ENCODE measurements at places on chromosomes 1 and 21.

- DNase-seq: no peak
Measured at GRCh38 chr1:156705918-156706656, 704 bp upstream of the CRABP2 start.

- DNase-seq: no peak
Measured at GRCh38 chr1:15113146-15113545, 40.4 kb upstream of the TMEM51 start.

DNA sequence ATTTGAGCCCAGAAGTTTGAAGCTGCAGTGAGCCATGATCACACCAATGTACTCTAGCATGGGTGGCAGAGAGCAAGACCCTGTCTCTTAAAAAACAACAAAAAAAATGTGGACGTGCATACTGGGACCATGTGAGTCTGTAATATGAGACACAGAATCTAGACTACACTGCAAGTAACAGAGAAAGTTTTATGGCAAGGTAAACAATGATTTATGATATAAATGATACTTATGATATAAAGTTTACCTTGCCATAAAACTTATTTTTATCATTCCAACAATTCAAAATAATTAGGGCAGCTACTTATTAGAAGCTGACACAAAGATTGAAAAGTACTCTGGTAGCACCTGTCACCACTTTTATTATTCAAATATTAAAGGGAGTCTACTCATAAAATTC lies 34.7 kb downstream of the WDR26 start:
- DNase-seq: no peak

- no peak for DNase-seq
Measured at GRCh38 chr1:112888630-112889029, 67.4 kb downstream of the SLC16A1 start.

DNA sequence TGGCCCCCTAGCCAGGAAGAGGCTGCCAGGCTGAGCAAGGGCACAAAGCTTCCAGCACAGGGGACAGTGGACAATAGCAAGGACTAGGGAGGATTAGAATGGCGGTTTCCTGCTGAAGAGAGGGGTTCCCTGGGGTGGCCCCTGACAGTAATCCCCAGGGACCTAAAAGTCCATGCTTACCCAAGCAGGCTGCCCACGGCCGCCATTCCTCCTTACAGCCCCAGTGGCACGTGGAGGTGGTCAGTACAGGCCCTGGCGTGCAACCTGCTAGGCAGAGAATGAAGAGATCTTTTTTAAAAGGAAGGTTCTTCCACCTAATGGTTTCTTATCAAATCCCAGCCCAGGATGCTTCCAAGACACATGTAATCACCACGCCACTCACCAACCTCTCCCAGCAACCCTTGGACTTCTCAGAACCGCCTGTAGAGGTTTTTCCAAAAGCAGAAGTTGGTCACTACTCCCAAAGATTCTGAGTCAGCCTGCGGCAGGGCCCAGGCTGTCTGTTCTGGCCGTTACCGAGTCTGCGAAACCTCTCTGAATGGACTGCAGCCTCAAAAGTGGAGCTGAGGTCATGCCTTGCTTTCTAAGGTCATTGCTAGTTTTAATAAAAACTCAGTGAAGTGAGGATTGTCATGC lies 926 bp downstream of the MRPL55 start:
- DNase-seq: no peak

DNA sequence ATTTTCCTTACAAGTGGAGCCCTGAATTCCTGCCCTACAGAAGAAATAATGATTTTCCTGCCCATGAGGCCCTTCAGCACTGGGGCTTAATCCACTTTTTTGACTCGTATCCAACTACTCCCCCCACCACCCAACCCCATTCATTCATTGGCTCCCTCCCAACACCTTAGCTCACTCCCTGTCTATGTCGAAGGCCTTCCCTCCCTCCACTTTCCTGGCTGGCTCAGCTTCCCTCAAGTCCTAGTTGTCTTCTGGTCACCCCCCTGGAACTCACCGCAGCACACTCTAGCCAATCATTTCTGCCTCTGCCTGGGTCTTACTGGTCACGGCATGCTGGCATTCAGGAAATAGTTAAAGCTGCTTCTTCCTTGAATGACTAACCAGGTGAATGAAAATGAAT lies 118.9 kb downstream of the PGBD5 start:
- no peak for DNase-seq

DNA sequence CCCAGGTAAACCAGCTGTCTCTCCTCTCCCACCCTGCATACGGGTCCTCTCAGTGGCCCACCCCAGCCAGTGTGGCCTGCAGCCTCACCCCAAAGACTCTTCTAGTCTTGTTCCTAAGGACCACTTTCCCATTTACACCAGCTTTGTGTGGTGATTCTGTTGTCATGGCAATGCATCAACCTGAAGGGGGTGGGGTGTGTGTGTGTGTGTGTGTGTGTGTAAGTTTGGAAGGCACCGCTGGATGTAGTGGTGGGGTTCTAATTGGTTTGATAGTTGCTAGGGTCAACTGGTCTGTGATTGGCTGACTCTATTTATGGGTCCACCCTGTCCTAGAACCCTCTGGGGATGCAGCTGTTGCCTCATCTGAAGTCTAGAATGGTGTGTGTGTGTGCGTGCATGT lies 4.7 kb upstream of the CDK18 start:
- no peak for DNase-seq

DNA sequence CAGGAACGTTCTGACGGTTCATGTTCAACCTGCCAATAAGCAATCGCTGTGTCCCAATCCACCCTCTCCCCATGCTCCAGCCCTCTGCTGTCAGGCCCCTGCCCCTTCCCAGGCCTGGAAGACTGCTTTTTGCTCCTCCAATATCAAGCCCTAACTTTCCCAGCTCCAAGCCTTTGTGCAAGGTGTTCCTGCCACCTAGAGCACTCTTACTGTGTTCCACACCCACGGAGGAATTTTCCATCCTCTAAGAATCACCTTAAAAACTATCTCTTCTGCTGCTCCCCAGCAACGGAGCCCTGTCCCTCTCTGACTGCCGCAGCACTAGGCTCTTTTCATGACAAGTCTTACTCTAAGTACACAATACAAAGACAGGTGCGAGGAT lies 657.9 kb downstream of the AJAP1 start:
- no peak for DNase-seq

DNA sequence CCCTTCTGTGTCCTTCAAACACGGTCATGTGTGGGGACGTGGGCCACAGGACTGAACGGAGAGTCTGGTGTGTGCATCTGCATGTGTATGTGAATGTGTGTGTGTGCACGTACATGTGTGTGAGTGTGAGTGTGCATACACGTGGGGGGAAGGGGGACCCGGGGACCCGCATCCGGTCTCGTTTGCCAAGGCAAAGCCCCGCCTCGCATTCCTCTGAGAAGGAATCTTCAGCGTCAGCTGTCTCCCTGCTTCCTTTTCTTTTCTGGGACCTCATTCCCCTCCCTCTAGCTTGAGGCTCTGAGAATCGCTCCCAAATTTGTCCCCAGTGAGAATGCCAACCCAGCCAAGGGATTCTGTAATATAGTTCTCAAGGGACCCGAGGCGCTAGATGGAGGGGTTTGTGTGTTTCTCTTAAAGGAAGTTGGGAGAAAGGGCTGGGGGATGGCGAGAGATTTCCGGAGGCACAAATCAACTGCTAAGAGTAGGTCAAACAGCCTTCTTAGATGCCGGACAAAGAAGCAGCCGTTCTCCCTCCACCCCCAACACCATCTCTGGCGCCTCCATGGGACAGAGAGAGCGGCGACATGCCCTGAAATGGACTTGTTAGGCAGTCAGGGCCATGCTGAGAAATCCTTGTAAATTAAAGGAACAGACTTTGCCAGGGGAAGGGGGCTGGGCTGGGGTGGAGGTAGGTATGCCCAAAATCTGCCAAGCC lies 6.6 kb downstream of the IFFO2 start:
- DNase-seq: no peak

GRCh38 chr1:199751962-199752687 lies 275.4 kb upstream of the NR5A2 start:
- DNase-seq: no peak

DNA sequence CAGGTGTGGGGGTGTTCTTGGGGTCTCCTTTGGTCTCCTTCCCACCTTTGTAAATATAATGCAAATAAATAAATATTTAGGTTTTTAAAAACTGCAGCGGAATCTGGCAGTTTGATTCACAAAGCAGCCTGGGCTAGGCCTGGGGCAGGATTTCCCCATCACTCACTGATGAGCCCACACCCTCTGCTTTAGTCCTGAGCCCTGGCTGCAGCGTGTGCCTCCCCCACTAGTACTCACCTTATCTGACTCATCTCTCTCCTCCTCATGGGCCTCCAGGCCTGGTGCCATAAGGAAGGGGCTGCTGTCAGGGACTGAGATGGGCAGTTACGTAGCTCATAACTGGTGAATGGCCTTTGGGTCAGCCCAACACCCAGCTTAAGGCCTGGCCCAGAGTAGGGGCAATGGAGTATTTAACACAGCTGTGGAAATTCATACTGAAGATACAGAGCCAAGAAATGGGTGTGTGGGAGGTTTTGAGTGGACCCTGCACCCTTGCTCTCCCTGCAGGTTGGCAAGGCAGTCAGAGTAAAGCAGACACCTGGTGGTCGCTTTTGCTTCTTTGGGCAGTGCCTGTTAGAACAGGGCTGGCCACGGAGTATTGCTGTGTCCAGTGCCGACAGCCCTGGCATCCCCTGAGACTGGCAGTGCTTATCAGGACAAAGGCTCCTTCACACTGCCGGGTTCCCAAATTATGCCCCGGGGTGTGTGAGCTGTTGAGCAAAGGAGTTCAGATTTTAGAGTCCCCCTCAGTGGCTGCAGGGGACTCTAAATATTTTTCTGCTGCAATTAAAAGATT lies 39.7 kb downstream of the AZIN2 start:
- DNase-seq: no peak

GRCh38 chr1:7519861-7520395 lies 251.2 kb upstream of the VAMP3 start:
- no peak for DNase-seq

- DNase-seq: no peak
Measured at GRCh38 chr1:2821966-2822620, 20.6 kb upstream of the TTC34 start.

GRCh38 chr1:41749991-41750745 lies 168.6 kb downstream of the HIVEP3 start:
- no peak for DNase-seq

DNA sequence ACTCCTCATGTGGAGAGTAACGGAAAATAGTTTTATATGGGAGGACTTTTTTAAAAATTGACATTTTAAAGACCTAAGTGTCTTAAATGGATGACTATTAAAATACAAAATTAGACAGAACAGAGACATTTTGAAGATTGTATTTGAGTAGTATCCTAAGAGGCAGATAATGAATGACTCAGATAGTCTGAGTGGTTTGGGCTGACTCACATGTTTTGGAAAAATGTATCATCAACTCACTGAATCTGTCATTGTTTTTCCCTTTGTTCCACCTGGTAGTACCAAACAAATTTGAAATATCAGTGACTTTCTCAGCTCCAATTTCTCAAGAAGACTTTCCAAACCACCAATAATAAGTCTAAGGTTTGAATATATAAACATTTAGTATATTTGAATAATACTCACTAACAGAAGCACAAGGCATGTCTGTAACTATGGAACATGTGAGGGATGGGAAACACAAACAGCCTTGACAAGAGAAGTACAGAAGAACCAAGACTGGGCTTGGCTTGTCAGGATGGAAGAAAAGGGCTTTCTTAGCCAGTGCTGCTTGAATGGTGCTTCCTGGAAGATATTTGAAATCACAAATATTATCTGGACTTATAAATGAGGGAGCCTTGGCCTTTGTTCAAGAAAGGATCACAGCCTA lies 90.6 kb downstream of the SGIP1 start:
- DNase-seq: peak; percentile 17

DNA sequence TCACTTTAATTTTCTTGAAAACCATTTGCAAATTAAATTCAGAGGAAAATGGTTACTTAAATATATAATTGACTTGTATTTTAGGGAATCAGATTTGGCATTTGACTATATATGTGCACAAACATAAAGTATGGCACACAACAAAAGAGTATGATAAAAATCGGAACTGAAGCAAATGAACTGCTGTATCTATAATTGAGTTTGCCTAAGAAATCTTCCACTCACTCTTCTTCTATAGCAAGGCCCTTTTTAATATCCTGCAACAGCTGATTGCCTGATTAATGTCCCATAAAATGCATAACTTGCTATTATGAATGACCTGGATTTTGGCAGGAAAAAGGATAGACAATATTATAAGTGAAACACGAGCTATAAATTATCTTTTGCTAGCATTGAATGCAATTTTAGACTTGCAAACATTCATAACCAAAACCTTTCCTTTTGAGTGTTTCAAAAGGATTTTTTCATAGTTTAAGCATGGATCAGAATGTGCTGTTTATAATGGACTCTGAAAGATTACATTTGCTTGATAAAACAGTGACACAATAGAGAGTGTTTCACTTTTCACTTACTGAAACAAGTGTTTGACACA lies 2204.3 kb downstream of the MRPL39 start:
- no peak for DNase-seq

GRCh38 chr1:181726320-181727012 lies 243.1 kb downstream of the CACNA1E start:
- no peak for DNase-seq

GRCh38 chr1:238681021-238681420 lies 705.3 kb upstream of the CHRM3 start:
- DNase-seq: no peak

GRCh38 chr1:240591078-240591477 lies 20.9 kb downstream of the GREM2 start:
- no peak for DNase-seq

GRCh38 chr1:227318016-227318852 lies at the start of gene CDC42BPA:
Gene CDC42BPA (minus strand): TSS chr1:227318492. CDS start chr1:227317182, 1,310 bp downstream.
- DNase-seq: no peak

DNA sequence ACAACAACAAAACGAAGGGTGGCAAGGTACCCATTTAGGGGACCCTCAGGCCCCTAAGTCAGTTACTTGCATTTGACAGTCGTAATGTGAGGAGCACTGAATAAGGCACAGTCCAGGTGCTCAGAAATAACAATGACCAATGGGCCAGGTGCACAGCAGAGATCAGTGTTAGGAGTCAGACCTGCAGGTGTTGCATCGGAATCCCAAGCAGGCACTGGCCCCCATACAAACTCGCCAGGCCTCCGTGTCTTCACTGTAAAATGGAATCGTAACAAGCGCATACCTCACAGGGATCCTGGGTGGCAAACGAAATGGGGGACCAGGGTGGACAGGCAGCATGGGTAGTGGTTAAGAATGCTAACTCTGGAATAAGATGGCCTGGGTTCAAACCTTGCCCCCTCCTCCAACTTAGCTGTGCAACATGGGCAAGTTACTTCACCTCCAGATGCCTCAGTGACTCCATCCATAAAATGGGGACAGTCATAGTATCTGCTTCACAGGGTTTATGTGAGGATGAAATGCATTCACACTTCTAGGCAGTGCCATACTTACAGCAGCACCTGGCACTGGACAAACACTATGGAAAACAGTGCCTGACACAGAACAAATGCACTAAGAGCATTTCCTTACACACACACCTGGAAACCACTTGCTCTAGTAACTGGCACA lies 20.2 kb downstream of the RCAN1 start:
- no peak for DNase-seq

DNA sequence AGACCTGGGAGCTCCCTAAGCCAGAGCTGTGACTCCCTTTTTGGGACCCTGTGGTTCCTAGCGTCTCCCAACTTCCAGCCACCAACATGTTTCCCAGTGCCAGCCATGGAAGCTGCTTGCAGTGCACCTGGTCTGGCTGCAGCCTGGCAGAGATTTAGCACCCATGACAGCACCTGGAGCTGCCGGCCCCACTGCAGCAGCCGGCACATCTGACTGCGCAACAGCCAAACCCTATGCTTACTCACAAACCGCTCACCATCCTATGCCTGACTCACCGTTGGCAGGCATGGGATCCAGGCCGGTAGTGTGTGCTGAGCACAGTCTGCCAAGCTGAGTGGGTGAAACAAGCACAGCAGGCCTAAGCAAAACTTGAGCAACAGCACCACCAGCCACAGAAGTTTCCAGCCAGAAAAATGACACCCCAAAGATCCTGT lies 435.9 kb upstream of the PRMT6 start:
- peak; percentile 78 for DNase-seq

GRCh38 chr1:30731806-30732276 lies 8.5 kb upstream of the MATN1 start:
- no peak for DNase-seq

Measured in keratinocyte (primary cell).